Activated CD4-positive, alpha-beta T cell treated with anti-CD3 and anti-CD28 coated beads, Interleukin-2, amount 50 U/mL, for 1 hour (primary cell): ENCODE measurements at places on chromosomes 16 and 17.

DNA sequence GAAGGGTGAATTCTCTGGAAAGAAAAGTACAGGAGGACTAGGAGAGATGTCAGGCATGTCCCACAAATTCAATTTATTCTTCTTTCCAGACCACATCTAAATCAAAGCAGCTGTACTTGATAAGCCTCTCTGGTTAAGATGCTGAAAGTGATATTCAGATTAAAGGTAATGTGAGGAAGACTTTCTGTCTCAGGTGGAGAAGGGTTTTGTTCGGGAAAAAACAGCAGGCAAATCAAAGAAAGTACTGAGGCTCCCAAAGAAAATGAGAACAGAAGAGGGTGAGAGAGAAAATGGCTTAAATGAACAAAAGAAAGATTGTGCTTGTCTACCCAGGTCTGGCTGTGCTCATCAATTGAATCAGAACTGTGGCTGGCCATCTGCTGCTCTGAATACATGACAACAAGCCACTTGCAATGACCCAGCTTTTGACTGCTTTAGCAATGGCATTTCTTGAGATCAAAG, 55.6 kb downstream of the MMD start:
- no peak for DNase-seq

DNA sequence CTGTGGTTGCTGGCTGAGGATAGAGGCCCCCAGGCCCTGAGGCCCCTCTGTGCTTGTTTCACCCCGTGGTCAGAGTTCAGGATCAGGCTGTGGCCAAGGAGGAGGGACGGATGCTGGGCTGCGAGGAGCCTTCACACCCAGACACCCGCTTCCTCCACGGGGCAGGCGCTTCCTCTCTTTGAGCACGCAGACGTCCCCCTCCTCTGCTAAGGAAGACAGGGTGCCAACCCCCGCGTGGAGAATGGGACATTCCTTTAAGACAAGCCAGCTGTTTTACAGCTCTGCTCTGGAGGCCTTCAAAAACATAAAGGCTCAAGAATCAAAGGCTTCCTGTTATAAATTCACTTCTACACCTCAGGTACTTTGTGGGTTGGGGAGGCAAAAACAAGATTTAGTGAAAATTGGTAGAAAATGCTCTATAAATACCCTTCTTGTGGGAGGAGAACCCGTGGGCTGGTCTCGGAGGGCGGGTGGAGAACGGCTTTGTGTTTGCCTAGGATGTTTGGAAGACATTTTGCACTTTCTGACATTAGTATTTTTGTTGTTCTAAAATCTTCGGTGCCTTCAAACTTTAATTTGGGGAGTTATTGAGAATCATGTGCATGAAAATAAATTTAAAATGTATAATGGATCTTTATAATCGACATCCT, 60.8 kb upstream of the FOXF1 start:
- DNase-seq = no peak

DNA sequence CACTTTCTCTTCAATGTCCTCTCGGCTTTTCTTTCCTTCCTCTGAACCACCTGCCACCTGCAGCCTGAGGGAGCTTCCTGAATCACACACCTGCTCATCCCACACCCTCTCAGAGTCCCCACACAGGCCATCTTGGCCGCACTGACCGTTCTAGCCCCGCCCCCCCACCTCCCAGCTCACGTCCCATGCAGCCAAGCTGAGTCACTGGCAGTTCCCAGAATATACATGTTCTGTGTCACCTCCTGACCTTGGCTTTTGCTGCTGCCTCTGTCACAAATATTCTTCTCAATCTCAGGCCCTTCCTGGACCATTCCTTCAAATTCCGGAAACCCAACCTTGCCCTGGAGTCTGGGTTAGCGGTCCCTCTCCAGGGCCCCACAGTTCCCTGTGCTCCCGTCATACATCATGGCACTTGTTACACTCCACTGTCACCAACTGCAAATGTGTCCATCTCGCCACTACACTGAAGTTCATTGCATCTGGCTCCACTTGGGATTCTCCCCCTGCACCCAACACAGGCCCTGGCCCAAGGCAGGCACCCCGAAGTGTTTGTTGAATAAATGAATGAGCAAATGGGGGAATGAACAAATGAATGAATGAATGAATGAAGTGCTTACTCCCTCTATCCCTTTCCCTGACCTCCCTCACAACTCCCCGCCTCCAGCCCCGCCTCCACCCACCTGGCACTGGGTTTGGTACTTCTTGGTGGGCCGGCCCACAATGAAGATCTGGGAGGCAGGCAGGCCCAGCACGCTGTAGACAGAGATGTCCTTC, 12.8 kb downstream of the PIMREG start:
- no peak for DNase-seq

DNA sequence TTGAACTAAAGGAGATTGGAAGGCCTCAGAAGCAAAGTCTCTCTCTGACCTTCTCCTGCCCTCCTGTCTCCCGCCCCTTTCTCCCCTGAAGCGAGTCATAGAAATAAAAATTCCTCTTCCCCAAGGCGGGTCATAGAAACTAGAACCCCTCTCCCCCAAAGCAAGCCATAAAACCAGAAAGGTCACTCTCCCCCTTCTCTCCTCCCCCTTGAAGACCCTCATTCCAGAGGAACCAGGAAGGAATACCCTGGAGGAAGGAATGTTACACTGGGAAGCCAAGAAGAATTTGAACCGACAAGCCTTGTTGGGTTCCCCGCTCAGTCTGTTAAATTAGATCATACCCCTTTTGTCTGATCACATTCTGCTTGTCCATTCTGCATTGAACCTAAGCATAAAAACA, 2.7 kb upstream of the GJC1 start:
- no peak for DNase-seq

DNA sequence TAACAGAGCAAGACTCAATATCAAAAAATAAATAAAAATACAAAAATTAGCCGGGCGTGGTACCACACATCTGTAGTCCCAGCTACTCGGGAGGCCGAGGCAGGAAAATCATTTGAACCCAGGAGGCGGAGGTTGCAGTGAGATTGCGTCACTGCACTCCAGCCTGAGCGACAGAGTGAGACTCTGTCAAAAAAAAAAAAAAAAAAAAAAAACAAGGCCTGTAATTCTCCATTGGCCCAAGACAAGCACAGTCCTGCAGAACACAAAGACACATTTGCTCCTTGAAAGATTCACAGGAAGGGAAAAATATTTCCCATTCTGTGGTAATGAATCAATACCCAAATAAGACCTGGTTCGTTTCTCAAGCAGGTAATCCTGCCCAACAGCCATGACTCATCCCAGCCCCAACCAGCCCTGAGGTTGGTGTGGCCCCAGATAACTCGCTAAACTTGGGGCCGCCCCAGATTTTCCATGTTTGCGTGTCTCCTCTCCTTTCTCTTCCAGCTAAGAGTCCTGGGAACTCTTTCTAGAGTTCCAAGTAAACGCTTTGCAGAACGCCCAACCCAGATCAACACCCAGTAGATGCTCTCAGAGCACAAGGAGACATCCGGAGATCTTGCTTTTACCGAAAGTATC, 40.3 kb upstream of the SNN start:
- no peak for DNase-seq

DNA sequence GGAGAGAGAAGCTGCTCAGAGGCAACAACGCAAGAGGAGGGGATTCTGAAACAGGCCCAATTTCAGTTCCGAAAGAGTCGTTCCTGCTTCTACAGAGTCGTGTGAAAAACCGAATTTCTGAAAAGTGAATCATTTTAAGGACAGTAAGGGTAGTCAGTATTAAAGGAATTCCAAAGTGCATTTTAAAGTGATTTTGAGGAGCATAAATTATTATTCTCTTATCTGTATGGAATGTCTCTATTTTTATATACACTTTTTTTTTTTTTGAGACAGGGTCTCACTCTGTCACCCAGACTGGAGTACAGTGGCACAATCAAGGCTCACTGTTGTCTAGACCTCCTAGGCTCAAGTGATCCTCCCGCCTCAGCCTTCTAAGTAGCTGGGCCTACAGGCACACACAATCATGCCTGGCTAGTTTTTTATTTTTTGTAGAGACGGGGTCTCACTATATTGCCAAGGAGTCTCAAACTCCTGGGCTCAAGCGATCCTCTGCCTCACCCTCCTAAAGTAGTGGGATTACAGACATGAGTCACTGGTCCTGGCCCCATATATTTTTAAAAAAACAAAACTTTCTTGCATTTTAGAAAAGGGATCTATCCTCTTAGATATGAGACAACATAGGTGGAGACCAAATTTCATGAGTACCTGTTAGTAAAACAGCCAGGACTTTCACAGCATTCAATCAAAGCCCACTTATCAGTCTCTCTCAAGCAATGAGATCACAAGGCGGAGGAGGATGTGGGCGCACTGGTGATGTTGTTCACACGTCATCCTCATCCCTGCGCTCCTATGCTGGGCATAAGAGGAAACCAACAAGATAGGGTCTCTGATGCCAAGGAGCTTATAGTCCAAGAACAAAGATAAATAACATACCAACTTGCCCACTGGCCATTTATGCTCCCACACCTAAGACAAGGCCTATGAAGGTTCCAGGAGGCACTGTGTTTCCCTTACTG, 53.2 kb downstream of the SMG6 start:
- peak; percentile 14 for DNase-seq

GRCh38 chr17:73722165-73722564, 77.9 kb upstream of the SDK2 start:
- DNase-seq = peak; percentile 38

GRCh38 chr17:49703557-49704277, 4.0 kb downstream of the SLC35B1 start:
- DNase-seq = no peak

- DNase-seq = no peak
Observed at GRCh38 chr16:12530302-12530701, 273.4 kb downstream of the CPPED1 start.

GRCh38 chr16:31071861-31072260, 2.2 kb downstream of the ZNF668 start:
- no peak for DNase-seq

DNA sequence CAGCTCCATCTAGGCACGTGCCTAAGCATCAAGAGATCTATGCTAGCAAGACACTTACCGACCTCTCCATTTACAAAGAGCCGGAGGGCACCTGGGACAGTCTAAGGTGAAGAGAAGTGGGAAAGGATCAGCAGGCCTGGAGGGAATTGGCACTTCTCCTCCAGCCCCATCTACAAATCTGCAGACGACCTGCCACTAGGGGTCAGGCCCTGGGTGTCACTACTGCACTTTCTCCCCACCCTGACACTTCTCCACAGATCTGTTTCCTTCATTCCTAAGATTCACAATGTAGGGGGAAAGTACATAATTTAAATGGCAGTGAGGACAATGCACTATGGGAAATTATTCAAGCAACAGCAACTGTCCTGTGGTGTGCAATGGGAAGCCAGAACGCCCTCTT, 8.1 kb downstream of the MKS1 start:
- DNase-seq = no peak

DNA sequence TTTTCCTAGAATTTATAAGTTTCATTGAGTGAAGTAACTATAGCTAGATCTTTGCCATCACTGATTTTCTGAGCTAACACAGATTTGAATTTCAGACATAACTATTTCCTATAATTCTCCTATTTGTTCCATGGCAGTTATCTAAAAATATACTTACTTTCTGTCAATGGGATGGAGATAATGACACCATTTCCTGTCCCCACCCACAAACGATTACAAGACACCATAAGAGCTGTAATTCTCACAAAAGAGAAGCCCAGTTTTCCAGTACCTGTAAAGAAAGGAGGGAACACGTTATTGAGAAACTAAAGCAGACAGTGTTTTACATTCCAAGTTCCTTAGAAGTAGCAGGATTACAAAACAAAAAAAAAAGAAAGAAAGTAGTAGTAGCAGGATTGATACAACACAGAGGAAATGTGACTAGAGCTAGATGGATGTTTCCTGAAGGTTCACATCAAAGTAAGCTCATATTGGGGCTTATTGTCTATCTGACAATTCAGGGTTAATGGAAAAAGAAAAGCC, 110.9 kb upstream of the TOB1 start:
- no peak for DNase-seq

DNA sequence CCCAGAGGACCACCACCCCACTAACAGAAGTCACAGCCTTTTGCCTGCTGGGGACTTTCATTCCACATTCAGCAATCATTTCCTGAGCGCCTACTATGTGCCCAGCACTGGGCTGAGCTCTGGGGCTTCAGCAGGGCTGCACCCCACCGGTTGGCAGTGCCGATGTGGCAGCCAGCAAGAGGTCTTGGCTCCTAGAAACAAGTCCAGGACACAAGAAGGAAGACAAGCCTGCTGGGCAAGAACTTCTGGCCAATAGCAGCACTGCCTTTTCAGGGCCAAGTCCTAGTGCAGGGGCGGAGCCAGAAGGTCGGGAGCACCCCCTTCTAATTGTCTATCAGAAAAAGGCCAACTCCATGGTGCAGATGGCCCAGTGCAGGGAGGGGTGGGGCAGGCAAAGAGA, 13.0 kb upstream of the HOXB9 start:
- DNase-seq = no peak

DNA sequence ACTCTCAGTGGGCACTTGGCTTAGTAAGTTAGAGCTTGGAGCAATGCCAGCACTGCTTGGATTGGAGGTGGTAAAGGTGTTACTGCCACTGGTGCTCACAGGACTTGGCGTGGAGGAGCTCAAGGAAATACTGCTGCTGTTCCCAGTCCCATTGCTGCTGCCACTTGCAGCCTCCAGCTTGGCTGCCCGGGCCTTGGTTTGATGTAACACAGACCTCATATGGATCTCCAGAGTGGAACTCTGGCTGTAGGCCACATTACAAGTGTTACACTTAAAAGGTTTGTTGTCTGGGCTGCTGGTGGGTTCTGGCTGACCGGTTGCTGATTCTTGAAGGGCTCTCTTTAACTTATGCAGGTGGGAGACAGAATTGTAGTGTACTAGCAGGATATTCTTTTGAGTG, 250.3 kb downstream of the ZFHX3 start:
- no peak for DNase-seq

GRCh38 chr17:48478224-48479013, 48.4 kb upstream of the SKAP1 start:
- DNase-seq = no peak

GRCh38 chr17:55072898-55073297, 104.3 kb downstream of the STXBP4 start:
- DNase-seq = no peak

DNA sequence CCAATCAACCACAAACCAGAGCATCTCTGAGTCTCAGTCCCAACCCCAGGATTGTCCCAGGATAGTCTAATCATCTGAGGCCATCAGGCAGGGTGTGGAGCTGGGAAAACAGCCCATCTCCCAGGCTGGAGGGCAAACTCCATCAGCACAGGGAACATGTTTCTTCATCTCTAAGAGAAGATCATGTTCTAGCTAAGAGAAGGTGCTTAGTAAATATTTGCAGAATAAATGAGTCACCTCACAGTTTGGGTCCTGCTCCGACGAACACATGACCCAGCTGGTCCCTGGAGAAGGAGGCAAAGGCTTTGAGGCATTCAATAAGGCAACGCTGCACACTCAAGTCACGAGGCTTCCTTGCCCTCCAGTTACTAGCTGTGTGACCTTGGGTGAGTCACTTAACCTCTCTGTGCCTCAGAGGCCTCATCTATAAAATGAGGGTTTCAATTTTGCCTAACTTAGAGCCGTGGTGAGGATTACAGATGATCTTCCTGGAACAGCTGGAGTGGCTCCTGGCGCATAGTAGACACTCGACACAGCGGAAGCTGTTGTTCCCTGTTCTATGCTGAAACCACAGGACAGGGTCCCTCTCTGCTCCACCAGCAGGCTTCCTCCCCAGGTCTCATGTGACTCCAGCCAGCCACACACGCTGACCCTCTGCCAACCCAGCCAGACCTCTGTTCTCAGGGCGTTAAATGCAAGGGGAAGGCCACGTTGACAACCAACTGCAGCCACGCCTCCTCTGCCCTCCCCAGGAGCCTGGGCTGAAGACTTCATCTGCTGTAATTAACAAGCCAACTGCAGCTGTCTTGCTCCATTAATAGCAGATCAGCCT, 10.3 kb upstream of the RPL38 start:
- no peak for DNase-seq

GRCh38 chr17:80323982-80324381, 63.3 kb downstream of the RNF213 start:
- DNase-seq = no peak

- DNase-seq = no peak
Observed at GRCh38 chr16:2953706-2954627, 10.1 kb upstream of the KREMEN2 start.
